ENCODE measurements at places on chromosomes 4 and X.

DNA sequence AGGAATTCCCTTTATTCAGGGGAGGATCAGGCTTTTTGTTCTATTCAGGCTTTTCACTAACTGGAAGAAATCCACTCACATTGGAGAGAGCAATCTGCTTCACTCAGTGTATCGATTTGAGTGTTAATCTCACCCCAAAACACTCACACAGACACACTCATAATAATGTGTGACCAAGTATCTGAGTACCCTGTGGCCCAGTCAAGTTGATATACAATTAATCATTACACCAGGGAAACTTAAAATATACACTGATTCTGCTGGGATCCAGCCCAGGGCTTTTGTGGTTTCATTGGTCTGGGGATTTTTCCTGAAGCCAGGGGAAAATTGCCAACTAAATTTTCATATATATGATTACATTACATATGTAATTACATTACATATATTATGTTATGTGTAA, 44.0 kb upstream of the GATB start:
- no peak for DNase-seq

- no peak for DNase-seq
Observed at GRCh38 chr4:76055016-76055415, 19.1 kb upstream of the CXCL11 start.

GRCh38 chrX:104098151-104098808, 14.0 kb upstream of the ZCCHC18 start:
- no peak for DNase-seq

DNA sequence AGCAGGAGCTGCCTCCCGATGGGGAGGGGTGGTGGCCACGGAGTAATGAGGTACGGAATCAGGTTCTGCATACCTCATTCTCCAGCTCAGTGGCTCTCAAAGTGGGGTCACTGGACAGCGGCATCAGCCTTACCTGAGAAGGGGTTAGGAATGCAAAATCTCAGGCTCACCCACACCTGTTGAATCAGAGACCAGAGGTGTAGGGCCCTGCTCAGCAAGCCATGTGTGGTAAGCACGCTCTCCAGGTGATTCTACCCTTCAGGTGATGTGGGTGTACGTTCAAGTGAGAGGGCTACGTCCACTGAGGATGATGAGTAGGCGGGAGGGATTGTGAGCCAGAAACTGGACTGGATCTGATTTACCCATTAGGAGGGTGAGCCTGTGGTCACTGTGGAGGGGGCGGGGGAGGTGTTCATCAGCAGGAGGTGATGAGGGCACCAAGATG, 65.8 kb downstream of the ANAPC4 start:
- no peak for DNase-seq

DNA sequence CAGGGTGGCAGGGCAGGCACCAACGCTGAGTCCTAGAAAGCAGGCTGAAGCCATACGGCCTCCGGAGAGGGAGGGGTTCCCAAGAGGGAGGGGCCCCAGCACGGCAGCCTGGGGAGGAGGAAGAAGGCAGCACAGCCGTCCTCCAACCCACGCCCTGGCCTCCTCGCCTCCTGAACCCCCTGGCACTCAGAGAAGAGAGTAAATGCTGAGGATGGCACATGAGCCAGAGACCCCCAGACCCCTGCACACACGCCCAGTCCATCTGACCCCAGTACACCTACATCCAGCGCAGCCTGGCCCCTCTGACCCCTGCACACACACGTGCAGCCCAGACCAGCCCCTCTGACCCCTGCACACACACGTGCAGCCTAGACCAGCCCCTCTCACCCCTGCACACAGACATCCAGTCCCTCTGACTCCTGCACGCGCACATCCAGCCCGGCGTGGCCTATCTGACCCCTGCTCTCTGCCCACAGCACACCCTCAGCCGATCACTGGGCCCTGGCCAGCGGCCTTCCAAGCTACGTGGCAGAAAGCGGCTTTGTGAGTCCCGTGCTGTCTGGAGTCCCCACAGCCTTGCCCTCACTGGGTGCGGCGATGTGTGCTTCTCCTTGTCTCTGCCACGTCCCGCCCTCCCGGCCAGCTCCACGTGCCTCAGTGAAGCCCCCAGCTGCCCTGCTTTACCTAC, 18.5 kb downstream of the ATP5ME start:
- no peak for DNase-seq

GRCh38 chr4:152634110-152634760, 45.6 kb downstream of the TMEM154 start:
- no peak for DNase-seq

- no peak for DNase-seq
Observed at GRCh38 chr4:145301386-145302080, 121.1 kb upstream of the OTUD4 start.

GRCh38 chrX:103615781-103616371, 8.1 kb downstream of the TCEAL3 start:
- no peak for DNase-seq

- DNase-seq, result no peak
Observed at GRCh38 chr4:24298911-24299310, 285.4 kb downstream of the DHX15 start.

DNA sequence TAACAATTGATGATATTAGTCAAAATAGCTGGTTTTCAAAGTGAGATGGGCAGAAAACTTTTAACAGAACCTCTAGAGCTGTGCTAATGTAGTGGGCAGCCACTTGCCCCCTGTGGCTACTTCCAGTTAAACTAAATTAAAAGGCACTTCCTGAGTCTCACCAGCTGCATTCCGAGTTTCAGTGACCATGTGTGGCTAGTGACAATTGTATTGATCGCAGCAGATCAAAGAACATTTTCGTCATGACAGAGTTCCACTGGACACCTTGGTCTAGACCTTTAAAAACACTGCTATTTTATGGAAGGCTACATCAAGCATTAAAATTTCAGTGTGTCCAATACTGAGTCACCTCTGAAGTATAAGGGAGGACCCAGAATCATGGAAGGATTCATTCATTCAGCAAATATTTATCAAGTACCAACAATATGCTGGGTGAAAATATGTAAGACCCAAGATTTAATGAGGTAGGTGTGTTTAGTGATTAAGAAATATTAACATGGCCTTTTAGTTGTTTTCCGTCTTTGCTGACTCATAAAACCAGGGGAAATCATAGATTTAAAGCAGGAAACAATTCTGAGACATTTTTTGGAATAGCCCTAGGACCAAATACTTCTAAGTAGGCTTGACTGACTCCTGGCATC, 5.1 kb upstream of the FAT1 start:
- DNase-seq, result no peak

DNA sequence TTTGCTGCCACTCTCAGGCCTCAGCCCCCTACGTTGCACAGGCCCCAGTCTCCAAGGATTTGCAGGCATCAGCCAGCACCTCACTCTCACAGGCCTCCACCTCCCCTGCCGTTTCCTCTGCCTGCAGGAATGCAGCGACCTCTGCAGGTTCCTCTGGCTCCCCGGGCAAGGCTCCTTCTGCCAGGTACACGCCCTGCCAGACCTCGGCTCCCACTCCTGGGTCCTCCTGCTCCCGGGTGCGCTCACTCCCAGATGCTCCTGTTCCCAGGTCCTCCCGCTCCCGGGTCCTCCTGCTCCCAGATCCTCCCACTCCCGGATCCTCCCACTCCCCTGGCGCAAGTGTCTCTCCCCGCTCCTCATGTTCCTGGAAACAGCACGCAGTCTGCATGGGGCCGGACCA, 144.4 kb upstream of the RADX start:
- DNase-seq, result no peak

GRCh38 chr4:152468408-152468807, 67.5 kb downstream of the FBXW7 start:
- no peak for DNase-seq

DNA sequence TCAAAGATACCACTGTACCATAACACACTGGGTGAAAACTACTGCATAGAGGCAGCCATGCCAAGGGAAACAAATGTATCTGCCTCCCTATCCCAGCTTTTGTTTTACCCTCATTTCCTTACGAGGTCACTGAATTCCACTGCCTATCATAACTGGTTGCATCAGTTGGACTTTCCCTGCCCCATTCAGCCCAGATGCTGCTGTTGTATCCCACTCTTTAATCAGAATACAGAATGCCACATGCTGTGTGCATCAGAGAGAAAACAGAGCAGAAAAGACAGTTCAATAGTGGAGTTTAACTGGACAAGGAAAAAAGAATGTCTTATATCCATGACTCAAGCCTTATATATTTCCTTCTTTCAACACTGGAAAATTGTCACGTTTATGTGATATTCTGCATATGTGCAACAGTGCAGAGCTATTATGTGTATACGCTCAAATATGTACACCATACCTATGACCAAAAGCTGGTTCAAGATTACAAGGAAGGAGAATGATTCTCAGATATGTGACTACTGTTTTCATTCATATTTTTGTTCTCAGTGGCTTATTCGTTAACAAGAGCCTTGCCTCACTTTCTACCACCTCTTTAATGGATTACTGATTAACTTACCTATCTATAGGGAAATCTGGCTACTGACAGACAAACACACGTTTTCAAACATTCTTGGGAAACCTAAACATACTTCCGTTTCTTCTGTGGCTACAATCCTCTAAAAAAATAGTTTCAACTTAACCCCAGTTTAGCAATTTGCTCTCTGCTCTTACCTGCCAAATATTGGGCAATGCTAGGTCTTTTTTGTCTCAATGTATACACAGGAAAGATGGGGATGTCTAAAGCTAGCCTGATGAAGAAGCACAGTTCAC, 378.9 kb downstream of the SMARCA1 start:
- DNase-seq, result no peak

- DNase-seq, result no peak
Observed at GRCh38 chr4:88054229-88054628, 46.8 kb downstream of the PKD2 start.

DNA sequence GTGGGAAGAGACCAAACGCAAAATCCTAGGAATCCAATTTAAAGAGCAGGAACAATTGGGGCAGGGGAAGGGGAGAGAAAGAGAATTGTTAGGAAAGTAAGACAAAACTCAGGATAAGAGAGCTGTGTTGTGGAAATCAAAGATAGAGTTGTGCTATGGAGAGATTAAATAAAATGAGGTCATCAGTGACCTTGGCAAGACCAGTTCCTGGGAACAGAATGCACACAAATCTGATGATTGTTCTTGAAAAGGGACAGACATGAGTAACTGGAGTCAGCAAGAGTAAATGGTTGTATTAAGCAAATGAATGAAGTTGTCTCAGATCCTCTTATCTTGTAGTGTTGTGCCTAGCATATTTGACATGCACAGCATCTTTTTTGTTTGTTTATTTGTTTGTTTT, 267.4 kb downstream of the IL1RAPL1 start:
- DNase-seq, result no peak

GRCh38 chr4:143667461-143667860, 33.0 kb downstream of the FREM3 start:
- no peak for DNase-seq

DNA sequence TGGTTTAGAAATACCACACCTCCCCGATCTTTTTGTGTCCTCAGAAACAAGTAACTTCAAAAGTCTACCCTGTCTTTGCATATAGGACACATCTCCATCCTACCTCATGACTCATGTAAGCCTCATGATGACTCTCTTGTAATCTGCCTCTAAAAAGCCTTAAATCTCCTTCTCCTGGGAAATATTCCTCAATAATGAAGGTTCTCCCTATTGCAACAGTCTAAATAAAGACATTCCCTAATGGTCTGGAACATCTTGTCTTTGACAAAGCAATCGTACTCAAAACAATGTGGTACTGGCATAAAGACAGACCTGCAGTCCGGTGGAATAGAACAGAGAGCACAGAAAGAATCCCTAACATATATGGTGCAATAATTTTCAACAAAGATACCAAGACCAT, 257.7 kb downstream of the OPHN1 start:
- DNase-seq, result no peak

DNA sequence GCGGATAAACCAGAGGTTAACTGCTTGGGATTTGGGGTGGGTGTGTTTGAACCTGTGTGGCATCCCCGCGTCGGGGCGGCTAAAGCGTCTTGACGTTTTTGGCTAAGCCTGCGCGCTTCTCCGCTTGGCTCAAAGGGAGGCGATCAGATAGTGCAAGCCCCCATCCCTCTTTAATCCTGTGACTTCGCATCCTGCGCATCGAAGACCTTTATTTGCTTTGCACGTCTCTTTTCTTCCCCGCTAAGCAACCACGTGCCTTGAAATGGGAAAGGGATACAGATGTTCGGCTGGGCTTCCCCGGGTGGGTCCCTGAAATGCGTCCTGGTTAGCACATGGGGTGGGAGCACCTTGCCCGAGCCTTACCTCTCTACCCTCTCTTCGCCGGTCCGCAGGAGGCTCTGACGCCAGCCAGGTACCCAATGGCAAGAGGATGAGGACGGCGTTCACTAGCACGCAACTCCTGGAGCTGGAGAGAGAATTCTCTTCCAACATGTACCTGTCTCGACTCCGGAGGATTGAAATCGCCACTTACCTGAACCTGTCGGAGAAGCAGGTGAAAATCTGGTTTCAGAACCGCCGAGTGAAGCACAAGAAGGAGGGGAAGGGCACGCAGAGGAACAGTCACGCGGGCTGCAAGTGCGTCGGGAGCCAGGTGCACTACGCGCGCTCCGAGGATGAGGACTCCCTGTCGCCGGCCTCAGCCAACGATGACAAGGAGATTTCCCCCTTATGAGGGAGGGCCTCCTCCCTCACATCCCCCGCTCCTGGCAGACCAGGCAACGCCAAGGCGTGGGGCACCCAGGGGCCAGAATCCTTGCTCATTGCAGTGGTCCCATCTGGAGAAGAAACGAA, 1.5 kb downstream of the GSX2 start:
- no peak for DNase-seq

DNA sequence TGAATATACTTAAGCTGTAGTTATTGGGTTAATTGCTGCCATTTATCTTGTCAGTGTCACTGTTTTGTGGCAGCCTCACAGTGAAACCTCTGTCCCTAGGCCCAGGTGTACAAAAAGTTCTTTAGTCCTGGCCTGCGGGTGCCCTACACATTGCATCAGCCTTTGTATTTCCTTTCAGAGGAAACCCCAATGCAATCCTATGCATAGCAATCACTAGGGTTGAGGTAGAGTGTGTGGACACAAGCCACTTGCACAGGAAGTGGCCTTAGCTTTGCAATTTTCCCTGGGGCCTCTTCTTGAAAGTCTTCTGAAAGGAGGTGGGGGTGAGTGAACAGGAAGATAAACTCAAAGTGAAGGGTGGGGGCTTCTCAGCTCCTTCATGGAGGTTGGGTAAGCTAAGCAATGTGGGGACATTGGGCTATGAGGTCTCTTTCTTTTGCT, 27.8 kb downstream of the VSIG4 start:
- DNase-seq, result no peak

GRCh38 chr4:174340714-174341113, 57.0 kb downstream of the CEP44 start:
- DNase-seq, result no peak

DNA sequence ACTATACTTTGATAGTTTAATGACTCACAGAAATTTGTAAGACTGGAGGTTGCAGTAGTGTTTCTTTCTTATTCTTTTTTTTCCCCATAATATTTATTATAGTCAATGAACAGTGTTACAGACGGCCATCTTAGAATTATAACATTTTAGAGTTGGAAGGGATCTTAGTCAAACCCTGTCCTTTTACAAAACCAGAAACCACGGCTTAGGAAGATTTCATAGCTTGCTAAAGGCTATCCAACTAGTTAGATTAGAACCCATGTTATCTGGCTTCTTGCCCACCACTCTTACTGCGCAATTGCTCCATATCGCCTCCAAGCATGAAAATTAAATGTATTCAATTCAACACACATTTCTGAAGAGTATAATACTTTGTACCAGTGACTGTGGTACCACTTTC, 1.1 kb downstream of the XIAP start:
- no peak for DNase-seq

GRCh38 chrX:19968276-19968675, 22.6 kb downstream of the BCLAF3 start:
- DNase-seq, result no peak

Measured in NCI-H1048 (cell line).